ENCODE measurements at places on chromosomes 3 and 15.

DNA sequence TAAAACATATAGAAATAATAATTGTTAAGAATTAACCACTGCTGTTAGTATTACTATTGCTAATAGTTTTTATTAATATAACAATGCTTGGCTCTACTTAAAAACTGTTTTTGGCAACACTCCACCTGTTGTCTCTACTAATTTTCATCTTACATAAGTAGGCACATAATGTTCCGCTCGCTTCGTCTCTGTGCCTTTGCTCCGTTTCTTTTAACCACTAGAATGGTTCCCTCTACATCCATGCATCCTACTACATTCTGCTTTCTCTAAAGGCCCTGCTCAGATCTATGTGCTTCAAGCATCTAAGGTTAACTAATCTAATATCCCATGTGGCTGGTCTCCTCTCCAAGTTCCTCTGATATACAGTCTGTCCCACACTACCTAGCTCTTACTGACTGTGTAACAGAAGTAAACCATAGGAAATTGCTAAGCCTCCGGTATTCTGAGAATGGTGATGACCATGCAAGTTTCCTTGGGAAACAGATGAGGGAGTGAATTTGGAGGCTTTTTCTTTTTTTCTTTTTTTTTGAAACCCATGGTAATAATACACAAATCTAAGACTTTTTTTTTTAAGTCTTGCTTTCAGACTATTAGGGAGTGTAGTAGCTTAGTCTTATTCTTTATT, 138.3 kb downstream of the P3H2 start:
- peak; percentile 57 for DNase-seq

DNA sequence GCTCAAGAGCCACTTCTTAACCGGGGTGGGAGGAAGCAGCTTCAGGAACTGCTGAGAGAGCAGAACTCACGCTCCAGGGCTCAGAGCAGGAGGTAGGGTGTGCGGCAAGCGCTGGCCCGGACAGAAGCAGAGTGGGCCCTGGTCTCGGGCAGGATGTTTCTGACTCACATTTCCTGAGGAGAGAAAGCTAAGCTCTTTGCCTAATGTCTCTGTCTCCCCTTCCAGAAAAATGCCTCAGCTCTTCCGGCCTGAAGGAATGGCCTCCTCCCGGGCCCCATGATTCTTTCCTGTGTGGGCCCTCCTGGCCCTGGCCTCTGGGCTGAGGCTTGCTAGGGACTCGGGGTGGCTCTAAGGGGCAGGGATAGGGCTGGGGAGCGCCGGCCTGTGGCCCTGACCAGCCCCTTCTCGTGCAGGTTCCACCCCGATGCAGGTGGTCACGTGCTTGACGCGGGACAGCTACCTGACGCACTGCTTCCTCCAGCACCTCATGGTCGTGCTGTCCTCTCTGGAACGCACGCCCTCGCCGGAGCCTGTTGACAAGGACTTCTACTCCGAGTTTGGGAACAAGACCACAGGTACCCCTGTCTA, 4.1 kb upstream of the STAB1 start:
- no peak for DNase-seq

DNA sequence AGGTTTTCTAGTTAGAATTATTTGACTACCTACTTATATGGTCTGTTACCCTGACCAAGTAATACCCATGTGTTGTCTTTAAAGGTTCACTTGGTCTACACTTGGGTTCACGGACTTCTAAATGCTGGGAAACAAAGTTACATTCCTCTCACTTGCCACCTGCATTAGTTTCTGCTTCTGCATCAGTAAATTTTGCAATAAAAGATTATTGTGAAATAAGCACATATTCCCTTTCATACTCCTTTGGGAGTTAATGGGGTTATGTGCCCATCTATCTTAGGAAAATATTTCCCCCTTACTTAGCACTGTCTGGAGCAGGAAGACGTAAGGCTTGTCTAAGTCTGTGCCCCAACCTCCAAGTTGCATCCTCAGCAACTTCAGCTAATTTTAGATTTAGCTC, 160.7 kb downstream of the FRMD5 start:
- DNase-seq, result peak; percentile 82

DNA sequence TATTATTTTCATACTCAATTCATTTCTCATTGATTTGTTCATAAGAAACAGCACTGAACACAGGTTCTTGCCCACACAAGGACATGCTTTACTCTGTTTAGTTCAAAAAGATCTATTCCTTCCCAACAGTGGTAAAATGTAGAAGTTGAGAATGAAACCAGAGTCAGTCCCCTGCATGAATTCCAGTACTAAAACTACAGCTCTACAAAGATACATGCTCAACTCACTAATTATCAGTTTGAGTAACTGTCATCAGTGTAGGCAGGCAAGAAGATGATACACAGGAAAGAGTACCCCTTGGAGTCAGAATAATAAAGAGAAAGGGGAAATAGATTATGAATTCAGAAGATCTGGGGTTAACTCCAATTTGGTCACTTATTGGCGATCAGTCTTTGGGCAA, 43.2 kb downstream of the NR2E3 start:
- DNase-seq, result no peak

DNA sequence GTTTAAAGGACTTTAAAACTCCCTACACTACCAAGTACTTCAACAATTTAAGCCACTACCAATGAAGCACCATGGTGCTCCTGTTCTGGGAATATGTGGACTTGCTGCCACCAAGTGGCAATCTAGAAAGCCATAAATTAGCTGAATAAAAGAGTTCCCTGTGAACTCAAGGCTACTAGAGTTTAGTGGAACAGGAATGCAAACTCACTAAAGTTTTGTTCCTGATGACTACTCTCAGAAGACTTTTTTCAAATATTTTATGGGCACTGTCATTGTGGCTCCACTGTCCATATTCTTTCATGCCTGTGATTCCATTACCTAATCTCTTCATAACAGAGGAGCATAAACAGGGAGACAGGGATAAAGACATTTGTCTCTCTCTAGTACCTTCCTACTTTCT, 63.9 kb downstream of the TMCC1 start:
- peak; percentile 97 for DNase-seq

DNA sequence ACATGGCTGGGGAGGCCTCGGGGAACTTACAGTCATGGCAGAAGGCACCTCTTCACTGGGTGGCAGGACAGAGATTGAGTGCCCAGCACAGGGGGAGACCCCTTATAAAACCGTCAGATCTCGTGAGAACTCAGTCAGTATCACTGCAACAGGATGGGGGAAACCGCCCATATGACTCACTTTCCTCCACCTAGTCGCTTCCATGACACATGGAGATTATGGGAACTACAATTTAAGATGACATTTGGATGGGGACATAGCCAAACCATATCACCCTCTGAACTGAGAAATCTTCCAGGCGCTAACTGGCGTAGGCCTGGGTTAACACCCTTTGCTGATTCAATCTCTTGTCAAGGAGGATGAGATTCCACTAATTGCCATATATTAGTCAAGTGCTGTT, 392.3 kb downstream of the FEZF2 start:
- no peak for DNase-seq

DNA sequence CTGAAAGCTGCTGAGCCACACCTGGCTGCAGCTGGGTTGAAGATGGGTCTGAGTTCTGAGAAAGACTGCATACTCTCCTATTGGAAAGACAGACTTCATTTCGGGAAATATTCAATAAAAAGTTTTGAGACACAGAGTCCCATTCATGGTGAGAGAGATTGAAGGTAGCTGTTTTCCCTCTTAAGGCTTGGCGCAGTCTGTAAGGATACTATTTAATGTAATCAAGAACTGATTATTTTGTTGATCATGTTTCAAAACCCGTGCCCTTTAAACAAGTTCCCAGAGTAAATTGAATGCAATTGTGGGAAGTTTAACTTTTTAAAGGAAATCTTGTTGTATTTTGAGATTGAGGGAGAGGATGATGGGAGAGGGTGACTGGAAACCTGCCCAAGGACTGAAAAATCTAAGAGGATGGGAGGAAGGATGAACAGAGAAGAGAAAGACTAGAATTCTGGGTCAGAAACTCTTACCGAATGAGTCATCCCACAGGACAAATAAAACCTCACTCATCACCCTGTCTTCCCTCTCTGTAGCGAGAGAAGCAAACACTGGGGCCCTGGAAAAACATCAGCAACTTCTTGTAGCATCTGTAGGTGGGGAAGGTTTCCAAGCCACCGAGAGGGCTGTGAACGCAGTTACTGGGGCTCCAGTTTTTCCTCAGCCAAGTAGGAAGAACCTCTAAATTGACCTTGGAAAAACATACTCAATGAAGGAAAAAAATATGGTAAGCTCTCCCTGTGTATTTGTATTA, 193.2 kb upstream of the TPRG1 start:
- DNase-seq, result peak; percentile 71

DNA sequence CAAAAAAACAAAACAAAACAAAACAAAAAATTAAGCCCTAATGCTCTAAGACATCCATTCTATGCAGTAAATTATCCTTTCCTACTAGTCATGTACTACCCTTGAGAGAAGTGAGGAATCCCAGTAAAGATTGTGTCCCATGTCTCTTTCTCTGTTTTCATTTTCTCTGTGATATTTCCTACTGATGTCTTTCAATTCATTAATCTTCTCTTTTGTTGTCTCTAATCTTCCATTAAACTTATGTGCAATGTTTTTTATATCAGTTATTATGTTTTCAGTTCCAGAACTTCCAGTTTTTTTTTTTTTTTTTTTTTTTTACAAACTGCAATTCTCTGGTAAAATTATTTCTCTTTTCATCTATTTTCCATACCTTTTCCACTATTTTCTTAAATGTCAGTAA, 44.1 kb upstream of the SLC12A8 start:
- no peak for DNase-seq

GRCh38 chr15:91476861-91477260, 376.6 kb upstream of the SLCO3A1 start:
- DNase-seq, result no peak

- DNase-seq, result no peak
These were observed 74.0 kb downstream of the ZIC1 start for GRCh38 chr3:147483145-147483544.

DNA sequence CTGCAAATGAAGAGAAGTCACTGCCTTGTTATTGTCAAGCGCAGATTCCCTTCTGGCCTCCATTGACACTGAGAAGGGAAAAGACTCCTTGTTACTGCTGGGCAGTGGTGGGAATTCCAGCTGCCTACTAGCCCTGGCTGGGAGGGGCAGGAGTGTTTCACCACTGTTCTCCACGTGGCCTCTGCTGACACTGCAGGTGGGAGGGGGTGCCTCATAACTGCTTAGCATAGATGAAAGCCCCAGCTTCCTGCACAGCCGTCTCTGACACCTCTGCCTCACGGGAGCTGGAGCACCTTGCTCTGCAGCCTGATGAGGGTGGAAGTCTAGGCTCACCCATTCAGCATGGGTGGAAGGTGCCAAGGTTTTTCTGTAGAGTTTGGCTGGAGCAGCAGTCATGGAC, 52.1 kb downstream of the TM2D3 start:
- no peak for DNase-seq

DNA sequence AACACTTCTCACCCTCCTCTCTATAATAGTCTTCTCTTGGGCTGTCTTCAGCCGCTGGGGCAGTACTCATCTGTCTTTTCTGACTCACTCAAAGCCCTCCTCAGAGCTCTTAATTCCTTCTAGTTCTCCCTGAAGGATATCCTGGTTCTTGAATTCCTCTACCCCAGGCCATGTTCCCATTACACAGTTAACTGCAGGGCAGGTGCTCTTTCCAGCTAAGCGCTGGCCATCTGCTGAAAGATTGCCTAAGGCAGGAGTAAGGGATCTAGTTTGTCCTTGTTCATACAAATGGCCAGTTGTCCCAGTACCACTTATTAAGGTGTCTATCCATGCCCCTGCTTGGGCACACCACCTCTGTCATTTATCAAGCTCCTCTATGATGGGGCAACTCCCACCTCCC, 10.2 kb upstream of the SPG11 start:
- DNase-seq, result no peak

DNA sequence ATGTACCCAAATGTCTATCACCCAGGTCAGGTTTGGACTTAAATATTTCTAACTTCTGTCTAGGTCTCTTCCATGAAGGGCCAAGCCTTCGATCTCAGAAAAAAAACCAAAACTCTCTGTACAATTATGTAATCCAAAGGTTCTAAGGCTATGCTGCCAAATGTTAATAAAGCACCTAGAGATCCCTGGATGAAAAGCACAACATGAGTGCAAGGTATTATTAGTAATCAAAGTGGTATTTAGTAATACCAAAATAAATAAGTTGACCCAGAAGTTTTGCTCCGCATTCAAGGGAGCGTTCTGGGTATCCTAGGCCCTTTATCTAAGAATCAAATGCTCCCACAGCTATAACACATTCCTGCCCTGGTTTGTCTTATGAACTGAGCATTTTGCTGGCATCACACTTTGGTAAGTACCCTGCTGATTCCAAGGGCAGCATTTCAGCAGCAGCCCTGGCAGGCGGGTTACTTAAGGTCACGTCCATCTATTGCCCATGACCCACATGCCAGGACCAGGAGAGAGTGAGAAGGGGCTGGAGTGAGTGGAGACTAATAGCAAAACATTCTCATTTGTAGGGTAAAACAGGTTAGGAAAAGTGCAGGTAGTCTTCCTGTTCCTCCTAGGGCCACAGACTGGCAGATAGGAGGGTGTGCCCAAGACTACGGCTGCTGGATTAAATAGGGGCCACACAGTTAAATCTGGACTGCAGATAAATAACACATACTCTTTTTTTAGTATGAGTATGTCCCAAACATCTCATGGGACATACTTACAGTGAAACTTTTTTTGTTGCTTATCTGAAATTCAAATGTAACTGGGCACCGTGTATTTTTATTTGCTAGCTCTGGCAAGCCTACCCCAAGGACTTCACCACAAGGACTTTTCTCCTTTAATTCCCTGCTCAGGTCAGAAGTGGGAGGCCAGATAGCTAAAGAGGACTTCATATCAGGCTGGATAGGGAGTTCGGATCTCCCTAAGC, 76.0 kb upstream of the SNRK start:
- no peak for DNase-seq

DNA sequence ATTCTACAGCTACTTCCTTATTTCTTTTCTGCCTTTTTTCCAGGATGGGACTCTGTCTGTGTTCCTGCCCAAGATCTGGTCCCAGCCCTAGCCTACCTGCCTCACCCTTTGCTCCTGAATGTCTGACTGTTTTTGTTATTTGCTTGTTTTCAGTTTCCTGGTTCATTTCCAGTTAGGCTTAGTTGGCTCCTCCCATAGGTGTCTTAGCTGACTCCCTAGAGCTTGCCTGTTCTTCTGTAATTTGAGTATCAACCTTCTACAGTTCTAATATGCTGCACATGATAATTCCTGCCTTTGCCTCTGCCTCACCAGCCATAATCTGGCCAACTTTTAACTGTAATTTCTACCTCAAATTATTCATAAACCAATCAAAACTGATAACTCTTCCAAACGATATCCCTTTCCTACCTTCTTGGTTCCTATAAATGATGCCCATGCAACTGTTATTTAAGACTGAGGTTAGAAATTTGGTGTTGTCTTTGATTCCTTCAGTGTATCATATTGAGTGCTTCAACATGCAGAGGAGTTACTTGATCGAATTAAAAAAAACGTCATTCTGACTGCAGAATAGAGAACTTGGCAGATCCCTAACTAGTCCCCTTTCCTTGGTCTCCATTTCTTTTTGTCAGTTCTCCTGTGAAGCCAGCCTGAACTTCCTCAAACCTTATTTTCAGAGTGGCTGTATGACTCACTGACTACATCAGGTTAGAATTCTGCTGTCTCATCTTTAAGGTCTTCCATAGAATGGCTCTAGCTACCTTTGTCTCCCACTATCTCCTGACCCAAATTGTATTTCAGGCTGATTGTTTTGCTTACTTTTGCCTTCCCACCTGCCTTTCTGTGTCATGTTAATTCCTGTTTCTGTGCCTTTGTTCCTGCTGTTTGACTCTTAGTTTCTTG, 8.4 kb downstream of the GOLM2 start:
- DNase-seq, result peak; percentile 24

- peak; percentile 42 for DNase-seq
These were observed 23.4 kb upstream of the SEC13 start for GRCh38 chr3:10344147-10344943.

Data from AG10803 (cell line).